ENCODE measurements at places on chromosomes 13 and 19.

GRCh38 chr13:42137856-42138537 lies 89.5 kb downstream of the DGKH start:
- no peak for DNase-seq

- peak; percentile 4 for DNase-seq
Measured at GRCh38 chr13:26819046-26819445, 58.5 kb upstream of the GPR12 start.

- no peak for DNase-seq
Measured at GRCh38 chr19:10018786-10019185, 5.5 kb downstream of the RDH8 start.

DNA sequence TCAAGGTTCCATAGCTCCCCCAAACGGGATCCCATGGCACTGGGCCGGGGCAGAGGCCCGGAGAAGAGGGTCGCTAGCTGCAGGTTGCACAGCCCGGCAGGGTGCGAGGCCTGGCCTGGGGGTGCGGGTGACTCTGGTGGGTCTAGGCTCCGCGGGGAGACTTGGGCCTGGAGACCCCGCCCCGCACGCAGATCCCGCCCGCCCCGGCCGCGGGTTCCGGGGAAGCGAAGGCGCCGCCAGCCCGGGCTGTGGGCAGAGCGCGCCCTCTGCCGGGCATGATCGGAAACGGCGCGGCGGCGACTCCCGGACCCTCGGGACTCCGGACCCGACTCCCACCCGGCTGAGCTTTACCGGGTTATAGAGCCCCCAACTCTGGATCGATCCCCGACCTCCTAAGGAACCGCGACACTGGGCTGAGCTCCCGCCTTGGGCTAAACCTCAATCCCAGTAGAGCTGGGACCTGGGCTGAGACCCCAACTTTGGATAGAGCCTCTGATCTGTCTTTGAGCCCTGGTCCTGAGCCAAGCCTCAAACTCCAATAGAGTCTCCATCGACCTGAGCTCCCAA lies 3.1 kb upstream of the TNFAIP8L1 start:
- DNase-seq = peak; percentile 69

GRCh38 chr13:23673354-23673753 lies 103.1 kb downstream of the TNFRSF19 start:
- DNase-seq = no peak

- DNase-seq = no peak
Measured at GRCh38 chr13:34464011-34464410, 478.1 kb upstream of the NBEA start.

GRCh38 chr13:36068566-36068965 lies 62.6 kb downstream of the DCLK1 start:
- DNase-seq = no peak

- DNase-seq = no peak
Measured at GRCh38 chr19:10805758-10806247, 30.2 kb downstream of the TMED1 start.

DNA sequence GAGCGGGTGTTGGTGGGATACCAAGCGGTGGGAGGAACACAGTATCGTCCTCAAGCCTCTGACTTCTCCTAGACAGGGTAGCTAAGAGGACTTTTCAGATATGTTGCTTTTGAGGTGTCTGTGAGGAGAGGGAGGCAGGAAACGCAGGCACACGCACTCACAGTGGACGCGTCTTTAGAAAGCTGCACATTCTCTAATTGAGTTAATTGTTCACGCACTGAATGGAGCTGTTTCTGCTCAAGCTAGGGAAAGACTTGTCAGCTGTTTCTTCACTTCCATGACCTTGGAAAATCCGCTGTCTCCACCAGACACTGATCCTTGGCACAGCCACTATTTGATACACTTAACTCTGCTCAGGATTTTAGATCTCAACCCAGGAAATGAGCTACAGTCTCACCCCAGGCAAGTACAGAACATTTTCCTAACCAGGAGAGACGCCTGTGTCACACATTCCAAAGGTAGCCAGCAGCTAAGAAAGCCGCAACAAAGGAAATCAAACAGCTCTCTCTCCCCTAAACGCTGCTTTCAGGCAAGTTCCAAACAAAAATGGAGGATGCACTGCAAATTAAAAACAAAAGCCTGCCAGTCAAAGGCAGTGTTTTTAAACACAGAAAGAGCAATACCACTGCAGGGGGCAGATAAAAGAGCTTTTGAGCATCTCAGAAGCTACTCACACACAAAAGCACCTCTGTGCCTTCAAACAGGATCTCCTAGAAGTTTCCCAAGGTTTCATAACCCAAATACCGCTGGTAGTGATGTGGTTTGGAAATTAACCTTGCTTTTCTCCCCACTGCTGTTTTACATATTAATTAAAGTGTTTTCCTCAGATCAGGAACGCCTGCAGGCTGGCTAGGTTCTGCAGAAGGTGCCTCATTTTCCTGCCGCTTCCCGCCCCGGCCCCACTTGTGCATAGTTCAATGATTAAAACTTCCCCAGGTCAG lies 57.3 kb downstream of the IRS2 start:
- DNase-seq = no peak
